ENCODE measurements at places on chromosomes 2 and 18.

- H3K27me3 ChIP-seq = no peaks in the 10 kb centered on the region
- peaks cover 54% of the 10 kb centered on the region for H3K36me3 ChIP-seq
- no peak overlapping the region for H3K4me3 ChIP-seq
- no peak overlapping the region for H3K27ac ChIP-seq
- H3K4me1 ChIP-seq = peaks cover 16% of the 10 kb centered on the region
These were observed 34.0 kb downstream of the KANSL3 start for GRCh38 chr2:96604104-96604503.

DNA sequence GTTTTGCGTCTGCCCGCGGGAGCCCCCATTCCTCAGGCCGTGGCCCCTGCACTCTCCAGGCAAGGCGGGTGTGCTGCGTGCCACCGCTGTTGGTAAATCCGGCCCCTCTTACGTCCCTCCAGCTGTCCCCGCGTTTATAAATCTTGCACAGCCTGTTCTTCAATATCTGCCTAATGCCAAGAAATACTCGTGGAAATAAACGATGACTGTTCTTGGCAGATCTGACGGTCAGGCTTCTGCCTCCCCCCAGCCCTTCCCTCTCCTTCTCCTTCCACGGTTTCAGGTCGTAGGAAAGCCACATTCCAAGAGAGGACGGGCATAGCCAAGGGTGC is 20.5 kb downstream of the ODC1 start:
- DNase-seq = no peak
- H3K36me3 ChIP-seq = peaks cover 7% of the 10 kb centered on the region
- H3K27me3 ChIP-seq = peaks cover 7% of the 10 kb centered on the region
- H3K27ac ChIP-seq = no peak overlapping the region
- no peak overlapping the region for H3K4me3 ChIP-seq

DNA sequence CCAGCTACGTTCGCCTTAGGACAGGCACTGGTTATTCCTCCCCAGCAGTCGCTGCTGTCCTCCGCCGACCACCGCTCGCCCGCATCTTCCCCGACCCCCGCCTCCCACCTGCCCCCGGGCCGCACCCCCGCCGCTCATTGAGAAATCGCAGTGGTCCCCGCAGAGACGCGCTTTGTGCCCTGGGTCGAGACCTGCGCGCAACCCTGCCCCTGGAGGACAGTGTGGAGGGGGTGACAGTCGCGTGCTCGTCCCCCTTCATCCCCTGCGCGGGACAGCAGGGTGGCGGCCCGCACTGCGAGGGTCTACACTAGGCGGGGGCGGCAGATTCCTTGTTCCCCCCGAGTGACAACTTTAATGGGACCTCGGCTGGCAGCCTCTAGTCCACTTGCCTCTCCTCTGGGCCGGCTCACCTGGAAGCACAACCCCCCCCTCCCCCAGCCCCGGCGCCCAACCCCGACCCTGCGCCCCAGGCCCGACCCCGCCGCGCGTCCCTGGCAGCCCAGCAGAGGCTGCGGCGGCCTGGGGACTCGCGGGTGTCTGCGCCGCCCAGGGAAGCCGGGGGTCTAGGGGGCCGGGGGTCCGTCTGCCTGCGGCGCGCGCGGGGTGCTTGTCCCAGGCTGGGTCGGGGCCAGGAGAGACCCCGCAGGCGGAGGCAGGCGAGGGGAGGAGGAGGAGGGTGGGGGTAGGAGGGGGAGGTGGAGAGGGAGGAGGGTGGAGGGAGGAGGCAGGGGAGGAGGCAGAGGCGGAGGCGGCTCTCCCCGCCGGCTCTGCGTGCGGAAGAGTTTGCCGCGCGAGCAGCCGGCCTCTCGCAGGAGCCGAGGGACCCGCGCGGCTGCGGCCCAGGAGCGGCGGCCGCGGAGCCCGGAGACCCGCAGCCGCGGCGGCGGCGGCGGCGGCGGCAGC is at the start of gene NPAS2:
Gene NPAS2 (plus strand): TSS at position 770 of the 903 bp plus-strand sequence. CDS start 84,616 bp downstream, outside the sequence.
- H3K27ac ChIP-seq = no peak within 1 kb of the TSS
- peak within 1 kb of the TSS; percentile 61 for H3K4me3 ChIP-seq
- H3K4me1 ChIP-seq = peaks cover 5% of the 10 kb centered on the region

- H3K36me3 ChIP-seq = no peaks in the 10 kb centered on the region
- DNase-seq = no peak
- H3K4me1 ChIP-seq = no peaks in the 10 kb centered on the region
- H3K27ac ChIP-seq = no peak overlapping the region
- H3K4me3 ChIP-seq = no peak overlapping the region
These were observed 199.7 kb downstream of the ANKRD30B start for GRCh38 chr18:14947482-14948162.

DNA sequence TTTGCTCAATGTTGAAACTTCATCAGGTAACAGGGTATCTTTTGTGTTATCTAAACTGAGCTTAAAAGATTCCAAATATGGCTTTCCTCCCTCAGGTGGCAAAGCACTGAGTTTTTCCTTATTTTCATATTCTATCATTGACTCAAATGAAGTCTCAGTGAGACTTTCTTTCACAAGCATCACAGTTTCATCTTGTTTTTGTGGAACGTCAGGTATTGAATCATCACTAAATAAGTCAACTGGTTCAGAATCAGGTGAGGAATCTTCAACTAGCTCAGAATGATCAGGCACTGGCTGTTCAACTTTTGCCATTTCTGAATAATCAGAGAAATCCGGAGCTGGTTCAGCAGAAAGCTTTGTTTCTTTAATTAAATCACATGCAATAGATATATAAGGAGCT is 24.6 kb downstream of the RTN4 start:
- no peak overlapping the region for H3K4me3 ChIP-seq
- no peaks in the 10 kb centered on the region for H3K27me3 ChIP-seq
- H3K4me1 ChIP-seq = peaks cover 12% of the 10 kb centered on the region
- no peak for DNase-seq
- H3K36me3 ChIP-seq = peaks cover 6% of the 10 kb centered on the region
- H3K27ac ChIP-seq = peak overlapping the region; percentile 55

GRCh38 chr2:100929147-100929546 is 72.9 kb upstream of the RPL31 start:
- no peak for DNase-seq
- no peaks in the 10 kb centered on the region for H3K27me3 ChIP-seq
- H3K27ac ChIP-seq = no peak overlapping the region
- H3K36me3 ChIP-seq = peaks cover 2% of the 10 kb centered on the region

Data from activated CD4-positive, alpha-beta memory T cell treated with anti-CD3 and anti-CD28 coated beads for 36 hours (primary cell).